GM23248 (cell line): ENCODE measurements at places on chromosomes 7 and 10.

GRCh38 chr7:104979167-104979841, 34.7 kb upstream of the KMT2E start:
- H3K27ac ChIP-seq, result peak overlapping the region; percentile 95
- H3K27me3 ChIP-seq, result no peaks in the 10 kb centered on the region
- H3K4me1 ChIP-seq, result peaks cover 74% of the 10 kb centered on the region
- no peaks in the 10 kb centered on the region for H3K36me3 ChIP-seq

GRCh38 chr7:155652156-155653114, 8.0 kb downstream of the RBM33 start:
- no peaks in the 10 kb centered on the region for H3K27me3 ChIP-seq
- no peak overlapping the region for H3K4me3 ChIP-seq
- H3K4me1 ChIP-seq, result peaks cover 17% of the 10 kb centered on the region

DNA sequence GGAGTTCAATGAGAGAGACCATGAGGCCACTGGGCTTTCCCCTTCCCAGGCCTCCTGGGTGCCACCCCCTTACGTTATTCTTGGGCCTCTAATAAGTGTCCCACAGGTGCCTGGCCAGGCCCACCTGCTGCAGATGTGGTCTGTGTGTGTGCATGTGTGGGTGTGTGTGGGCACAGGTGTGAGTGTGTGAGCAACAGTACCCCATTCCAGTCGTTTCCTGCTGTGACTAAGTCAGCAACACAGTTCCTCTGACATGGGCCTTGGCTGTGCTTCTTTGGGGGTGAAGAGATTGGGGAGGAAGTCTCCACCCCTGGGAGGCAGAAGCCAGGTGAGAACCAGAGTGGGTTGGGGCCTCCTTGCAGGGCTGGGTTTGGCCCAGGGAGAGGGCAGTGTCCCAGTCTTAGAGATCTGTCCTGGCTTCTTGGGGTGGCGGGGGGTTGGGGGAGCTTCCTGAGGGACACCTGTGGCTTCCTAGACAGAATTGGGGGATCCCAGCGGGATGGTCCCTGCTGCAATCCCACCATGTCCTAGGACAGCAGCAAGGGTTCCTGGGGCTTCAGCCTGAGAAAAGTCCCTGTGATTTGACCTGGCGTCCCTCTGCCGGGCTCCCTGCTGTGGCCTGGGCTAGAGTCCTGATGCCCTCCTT, 4.1 kb upstream of the PILRB start:
- no peaks in the 10 kb centered on the region for H3K27me3 ChIP-seq
- H3K4me3 ChIP-seq, result no peak overlapping the region
- H3K4me1 ChIP-seq, result no peaks in the 10 kb centered on the region
- H3K27ac ChIP-seq, result no peak overlapping the region

DNA sequence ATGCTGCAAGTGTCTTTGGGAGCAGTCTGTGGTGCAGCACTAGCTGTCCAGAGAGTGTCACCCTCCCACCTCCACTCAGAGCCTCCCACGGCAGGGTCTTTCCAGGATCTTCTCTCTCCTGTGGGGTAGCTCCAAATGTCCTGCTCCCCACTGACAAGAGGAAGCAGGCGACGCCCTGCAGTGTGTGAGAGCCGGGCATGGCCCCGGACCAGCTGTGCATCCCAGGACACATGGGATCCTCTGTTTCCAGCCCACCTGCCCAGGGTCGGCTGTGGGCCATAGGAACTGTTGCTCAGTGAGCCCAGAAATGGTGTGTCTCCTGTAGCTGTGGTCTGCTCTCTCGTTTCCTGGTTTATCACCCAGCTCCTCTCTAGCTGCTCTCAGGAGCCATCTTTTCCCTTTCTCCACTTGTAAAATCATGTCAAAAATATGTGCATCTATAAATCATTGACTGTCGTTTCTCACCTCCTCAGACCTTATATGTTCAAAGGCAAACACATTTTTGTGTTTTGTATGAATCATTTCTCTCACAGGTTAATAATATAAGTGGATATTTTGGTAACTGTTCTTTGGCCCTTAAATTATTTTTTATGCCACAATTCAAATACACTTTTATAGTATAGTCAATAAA, 74.9 kb downstream of the VWC2 start:
- H3K27me3 ChIP-seq, result no peaks in the 10 kb centered on the region
- no peaks in the 10 kb centered on the region for H3K4me1 ChIP-seq
- H3K4me3 ChIP-seq, result no peak overlapping the region
- H3K36me3 ChIP-seq, result no peaks in the 10 kb centered on the region

- no peak overlapping the region for H3K27ac ChIP-seq
- H3K4me1 ChIP-seq, result peaks cover 8% of the 10 kb centered on the region; the same call in 1 of the 2 replicates
- peak; percentile 84 for DNase-seq
- no peak overlapping the region for H3K4me3 ChIP-seq
- no peaks in the 10 kb centered on the region for H3K36me3 ChIP-seq
Observed at GRCh38 chr10:78278058-78278404, 244.4 kb downstream of the RPS24 start.

DNA sequence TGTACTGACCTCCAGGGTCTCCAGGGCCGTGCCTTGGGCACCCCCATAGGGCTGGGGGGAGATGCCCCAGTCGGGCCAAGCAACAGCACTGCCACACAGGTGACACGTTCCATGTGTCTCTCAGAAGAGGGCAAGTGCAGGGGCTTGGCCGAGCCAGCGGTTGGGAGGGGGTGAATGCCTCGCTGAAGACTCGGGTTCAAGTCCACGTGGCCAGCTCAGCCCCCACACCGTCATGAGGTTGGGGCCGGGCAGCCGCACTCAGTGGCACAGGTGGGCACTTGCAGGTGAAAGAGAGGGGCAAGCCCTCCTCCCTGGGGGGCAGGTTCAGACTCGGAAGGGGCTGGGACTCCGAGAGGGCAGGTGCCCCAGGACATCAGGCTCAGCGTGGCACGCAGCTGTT, 153.8 kb downstream of the MAD1L1 start:
- DNase-seq, result no peak
- no peak overlapping the region for H3K27ac ChIP-seq
- H3K4me3 ChIP-seq, result no peak overlapping the region
- no peaks in the 10 kb centered on the region for H3K27me3 ChIP-seq
- peaks cover 12% of the 10 kb centered on the region; the same call in 1 of the 2 replicates for H3K4me1 ChIP-seq
- H3K36me3 ChIP-seq, result no peaks in the 10 kb centered on the region

DNA sequence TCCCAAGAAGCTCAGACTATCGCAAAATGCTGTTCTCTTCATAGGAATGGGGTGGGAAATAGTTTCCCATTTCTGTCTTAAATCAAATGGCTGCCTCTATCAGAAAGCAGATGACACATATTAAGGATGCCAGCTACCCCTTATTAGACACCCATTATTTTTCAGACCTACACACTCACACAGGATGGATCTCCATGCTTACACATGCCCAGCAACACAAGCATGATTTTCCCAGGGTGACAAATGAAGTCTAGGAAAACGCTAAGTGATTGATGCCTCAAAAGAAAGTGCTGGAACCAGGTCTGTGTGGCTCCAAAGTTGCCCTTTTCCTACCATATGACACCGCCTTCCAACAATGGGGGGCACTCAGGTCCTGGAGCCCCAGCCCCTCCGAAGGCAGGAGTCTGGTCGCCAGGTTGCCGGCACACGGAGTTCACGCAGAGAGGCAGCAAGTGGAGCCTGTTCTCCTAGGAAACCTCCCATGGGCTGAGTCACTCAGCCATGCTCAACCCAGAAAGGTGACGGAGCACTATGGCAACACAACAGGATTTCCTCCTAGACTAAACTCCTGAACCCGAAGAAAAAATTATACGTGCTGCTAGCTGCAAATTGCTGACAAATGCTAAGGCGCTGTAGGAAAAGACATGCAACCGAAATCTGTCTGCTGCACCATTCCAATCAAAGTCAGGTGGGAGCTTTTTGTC, 19.8 kb downstream of the VOPP1 start:
- H3K4me1 ChIP-seq, result peaks cover 17% of the 10 kb centered on the region
- H3K27me3 ChIP-seq, result no peaks in the 10 kb centered on the region
- no peaks in the 10 kb centered on the region for H3K36me3 ChIP-seq
- peak; percentile 88 for DNase-seq
- H3K27ac ChIP-seq, result peak overlapping the region; percentile 61

DNA sequence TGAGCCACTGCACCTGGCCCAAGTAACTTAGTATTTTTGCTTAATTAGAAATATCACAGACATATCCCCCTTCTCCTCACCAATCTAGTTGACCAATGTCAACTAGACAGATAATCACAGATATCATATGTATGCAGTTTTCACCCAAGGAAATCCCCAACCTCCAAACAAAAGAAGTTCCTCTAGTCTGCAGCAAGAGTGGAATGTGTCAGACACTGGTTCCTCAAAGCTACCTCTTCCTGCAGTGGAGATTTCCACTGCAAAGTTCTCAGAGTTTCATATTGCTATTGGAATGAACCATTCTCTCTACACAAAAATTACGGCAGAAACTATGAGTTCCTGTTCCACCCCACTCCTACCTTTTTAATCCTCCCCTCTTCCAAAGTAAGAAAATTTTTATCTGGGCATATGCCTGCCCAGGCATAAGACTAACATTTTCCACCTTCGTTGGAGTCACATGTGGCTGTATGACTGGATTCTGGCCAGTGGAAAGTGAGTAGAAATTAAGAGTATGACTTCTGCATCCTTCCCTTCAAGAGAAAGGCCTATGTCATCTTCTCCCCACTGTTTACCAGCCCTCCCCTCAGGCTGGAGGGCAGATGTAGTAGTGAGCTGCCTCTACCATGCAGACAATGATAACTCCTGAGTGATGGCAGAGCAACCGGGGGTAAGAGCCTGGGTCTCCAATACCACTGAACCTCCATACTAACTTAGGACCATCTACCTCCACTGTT, 103.0 kb downstream of the MYOF start:
- H3K36me3 ChIP-seq, result peaks cover 55% of the 10 kb centered on the region
- peak overlapping the region; percentile 93 for H3K27ac ChIP-seq
- H3K27me3 ChIP-seq, result no peaks in the 10 kb centered on the region
- peaks cover 63% of the 10 kb centered on the region for H3K4me1 ChIP-seq

DNA sequence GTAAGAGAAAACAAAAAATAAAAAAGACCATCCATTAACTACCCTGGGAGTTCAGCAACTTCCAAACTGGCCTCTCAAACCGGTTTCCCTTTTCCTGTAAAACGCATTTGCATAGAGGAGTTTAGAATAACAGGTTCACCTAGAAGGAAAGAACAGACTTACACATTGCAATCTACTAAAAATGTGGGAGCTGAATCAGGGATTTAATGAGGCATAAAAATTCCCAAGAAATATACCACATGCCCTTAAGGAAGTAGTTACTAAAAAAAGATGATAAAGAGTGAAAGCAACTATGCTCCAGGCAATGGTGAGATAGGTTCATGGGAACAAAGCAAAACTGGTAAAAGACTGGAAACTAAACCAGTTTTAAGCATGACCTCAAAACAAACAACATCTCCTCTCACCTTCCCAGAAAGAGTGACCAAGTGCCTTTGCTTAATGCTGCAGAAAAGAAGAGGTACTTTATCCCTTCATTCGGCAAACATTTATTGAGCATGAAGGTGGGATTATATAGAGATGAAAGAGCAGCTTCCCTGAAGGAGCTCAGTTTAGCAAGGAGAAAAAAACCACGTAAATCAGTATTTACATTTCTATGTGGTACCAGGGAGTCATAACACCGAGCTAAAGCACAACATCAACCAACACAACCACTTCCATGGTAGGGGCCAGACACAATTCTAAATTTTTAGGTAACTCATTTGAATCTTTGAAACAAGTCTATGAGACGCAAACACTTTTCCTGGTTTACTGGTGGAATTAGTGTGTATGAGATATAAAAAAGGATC, 152.8 kb downstream of the SGMS1 start:
- DNase-seq, result peak; percentile 20
- no peak overlapping the region for H3K4me3 ChIP-seq
- H3K27ac ChIP-seq, result no peak overlapping the region
- H3K36me3 ChIP-seq, result no peaks in the 10 kb centered on the region
- peaks cover 26% of the 10 kb centered on the region for H3K4me1 ChIP-seq

GRCh38 chr7:35802649-35803048, 1.8 kb downstream of the SEPTIN7 start:
- no peaks in the 10 kb centered on the region for H3K36me3 ChIP-seq
- peak overlapping the region; percentile 96 for H3K27ac ChIP-seq
- peaks cover 25% of the 10 kb centered on the region for H3K4me1 ChIP-seq
- DNase-seq, result no peak
- H3K4me3 ChIP-seq, result peak overlapping the region; percentile 93
- no peaks in the 10 kb centered on the region for H3K27me3 ChIP-seq

- no peaks in the 10 kb centered on the region for H3K27me3 ChIP-seq
- no peaks in the 10 kb centered on the region for H3K36me3 ChIP-seq
- no peak overlapping the region for H3K4me3 ChIP-seq
- no peak overlapping the region for H3K27ac ChIP-seq
Observed at GRCh38 chr7:157529768-157530560, 193.2 kb downstream of the DNAJB6 start.
